ELR (cell line): ENCODE measurements at places on chromosomes 6 and 20.

DNA sequence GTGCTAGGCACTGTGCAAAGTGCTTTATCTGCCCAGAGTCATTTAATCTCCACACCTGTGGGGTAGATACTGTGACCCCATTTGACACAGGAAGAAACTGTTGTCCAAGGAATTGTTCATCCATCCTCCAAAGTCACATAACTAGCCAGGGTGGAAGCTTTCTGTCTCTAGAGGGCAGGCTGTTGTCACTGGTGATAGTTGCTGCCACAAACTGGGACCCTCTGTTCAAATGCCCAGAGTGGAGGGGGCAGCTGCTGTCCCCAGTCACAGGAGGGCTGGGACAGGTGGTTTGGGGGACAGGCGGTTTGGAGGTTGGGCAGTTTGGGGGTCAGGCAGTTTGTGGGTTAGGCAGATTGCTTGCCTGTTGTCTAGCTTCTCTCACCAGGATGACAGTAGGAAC lies 16.1 kb upstream of the TMEM242 start:
- DNase-seq, result no peak

DNA sequence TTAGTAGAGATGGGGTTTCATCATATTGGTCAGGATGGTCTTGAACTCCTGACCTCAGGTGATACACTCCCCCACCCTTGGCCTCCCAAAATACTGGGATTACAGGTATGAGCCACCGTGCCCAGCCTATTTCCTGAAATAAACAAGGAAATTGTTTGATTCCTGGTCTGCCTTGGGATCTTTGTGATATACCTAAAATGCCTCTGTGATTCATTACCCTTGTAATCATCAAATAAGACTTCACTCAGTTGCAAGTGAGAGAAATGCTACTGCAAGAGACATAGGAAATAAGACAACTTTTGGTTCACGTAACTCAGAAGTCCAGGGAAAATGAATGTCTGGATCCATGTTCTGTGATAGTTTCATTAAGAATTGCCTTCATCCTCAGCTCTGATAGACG lies 173.2 kb upstream of the MARCKS start:
- no peak for DNase-seq

DNA sequence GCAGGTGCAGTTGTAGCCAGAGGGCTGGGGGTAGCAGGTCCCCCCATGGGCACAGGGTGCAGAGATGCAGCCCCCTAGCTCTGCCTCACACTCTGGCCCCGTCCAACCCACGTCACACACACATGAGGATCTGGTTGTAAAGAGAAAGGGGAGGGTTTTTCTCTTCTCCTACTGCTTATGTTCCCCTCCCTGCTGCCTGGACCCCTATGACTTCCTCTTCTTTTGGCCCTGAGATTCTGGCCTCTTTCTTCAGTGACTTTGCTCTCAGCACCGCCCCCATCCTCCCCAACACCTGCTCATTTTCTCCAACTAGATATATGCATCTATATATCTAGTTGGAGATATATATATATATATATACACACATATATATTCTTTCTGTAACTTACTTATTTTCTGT lies 9.7 kb downstream of the NOTCH4 start:
- no peak for DNase-seq

- no peak for DNase-seq
Measured at GRCh38 chr20:4459081-4459480, 262.6 kb upstream of the PRND start.

GRCh38 chr6:127954082-127954481 lies 53.2 kb upstream of the THEMIS start:
- DNase-seq, result no peak

DNA sequence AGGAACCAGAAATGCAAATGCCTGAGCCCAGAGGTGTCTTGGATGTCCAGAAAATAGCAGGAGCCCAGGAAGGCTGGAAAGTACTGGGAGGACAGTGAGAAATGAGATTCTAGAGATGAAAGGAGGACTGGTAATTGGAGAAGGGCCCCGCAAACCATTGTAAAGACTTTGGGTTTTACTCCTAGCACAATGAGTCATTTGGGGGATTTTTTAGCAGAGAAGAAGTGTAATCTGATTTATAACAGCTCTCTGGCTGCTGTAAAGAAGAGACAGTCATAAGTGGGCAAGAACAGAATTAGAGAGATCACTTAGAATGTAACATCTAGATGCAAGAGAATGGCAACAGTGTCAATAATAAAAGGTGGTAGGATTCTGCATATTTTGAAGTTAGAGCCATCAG lies 40.2 kb downstream of the SLC35F1 start:
- DNase-seq, result no peak

DNA sequence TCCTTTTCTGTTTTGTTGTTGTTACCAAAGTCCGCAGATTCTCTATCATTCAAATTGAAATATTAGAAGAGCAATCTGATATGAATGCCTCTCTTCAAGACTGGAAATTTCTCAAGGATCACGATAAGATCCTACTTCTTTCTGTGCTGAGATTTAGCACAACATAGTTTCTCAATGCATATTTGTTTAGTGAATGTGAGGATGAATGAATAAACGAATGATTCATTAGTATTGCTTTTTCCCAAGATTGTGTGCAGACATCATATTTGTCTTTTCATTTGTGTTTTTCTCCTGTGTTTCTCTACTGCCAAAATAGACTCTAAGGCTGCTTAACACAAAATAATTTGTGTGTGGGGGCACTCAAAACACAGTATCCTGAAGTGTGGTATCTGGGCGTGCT lies 862.7 kb upstream of the MAP3K7 start:
- no peak for DNase-seq

GRCh38 chr6:36154286-36154685 lies 24.0 kb downstream of the MAPK13 start:
- no peak for DNase-seq

GRCh38 chr20:33651562-33652048 lies 10.5 kb upstream of the C20orf144 start:
- DNase-seq, result no peak

DNA sequence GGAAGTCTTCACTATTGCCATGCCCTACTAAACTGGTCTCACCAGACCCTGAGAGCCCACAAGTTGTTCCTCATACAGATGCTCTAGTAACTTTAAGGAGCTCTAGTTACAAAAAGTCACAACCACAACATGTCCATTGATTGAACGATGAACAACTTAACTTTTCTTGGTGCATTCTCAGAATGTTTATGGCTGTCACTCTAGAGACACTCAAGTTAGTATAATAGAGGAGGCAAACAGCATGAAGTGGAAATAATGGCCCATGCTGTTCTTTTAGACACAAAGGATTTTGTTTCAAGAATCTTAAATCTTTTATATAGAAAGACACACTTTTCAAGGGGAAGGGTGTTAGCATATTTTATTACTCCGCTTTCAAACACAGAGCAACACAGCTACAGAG lies 934.4 kb downstream of the HACE1 start:
- DNase-seq, result no peak

GRCh38 chr6:10302566-10303235 lies 112.2 kb downstream of the TFAP2A start:
- no peak for DNase-seq

- DNase-seq, result no peak
Measured at GRCh38 chr20:24684956-24685691, 215.7 kb downstream of the SYNDIG1 start.

DNA sequence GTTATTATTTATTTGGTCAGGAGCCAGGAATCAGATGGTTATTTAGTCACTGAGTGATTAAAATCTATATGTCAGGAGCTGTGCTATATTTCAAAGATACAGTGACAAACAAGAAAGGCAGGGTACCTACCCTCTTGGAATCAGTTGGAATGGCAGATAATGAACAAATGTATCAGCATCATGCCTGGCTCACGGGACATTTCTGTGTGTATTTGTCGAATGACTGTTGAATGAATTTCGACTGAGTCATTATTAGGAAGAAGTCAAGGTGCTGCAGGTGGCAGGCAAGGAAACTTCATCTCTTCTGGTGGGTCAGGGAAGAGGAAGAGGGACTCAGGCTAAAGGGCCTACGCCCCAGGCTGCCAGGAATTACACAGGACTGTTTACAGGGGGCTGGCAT lies 13.6 kb downstream of the PKIG start:
- peak; percentile 56 for DNase-seq
